Astrocyte of the cerebellum (primary cell): ENCODE measurements at places on chromosomes 12 and 14.

DNA sequence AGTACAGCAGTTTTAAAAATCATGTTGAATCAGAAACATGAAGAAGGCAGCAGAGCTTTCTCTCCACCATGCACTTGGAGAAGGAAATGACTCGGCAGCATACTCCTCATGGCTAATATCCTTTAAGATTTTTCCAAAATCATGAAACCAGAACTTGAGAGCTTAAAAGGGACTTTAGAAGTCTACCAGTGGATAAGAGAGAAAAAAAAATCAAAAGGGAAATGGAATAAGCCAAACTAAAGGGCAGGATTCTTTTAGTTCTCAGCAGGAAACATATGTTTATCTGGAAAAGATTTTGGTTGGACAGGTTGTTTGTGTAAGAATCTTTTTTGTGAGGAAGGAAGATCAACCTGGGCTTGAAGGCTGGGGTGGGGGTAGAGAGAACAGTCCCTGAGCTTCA is 111.8 kb downstream of the PRKCH start:
- no peak for DNase-seq

DNA sequence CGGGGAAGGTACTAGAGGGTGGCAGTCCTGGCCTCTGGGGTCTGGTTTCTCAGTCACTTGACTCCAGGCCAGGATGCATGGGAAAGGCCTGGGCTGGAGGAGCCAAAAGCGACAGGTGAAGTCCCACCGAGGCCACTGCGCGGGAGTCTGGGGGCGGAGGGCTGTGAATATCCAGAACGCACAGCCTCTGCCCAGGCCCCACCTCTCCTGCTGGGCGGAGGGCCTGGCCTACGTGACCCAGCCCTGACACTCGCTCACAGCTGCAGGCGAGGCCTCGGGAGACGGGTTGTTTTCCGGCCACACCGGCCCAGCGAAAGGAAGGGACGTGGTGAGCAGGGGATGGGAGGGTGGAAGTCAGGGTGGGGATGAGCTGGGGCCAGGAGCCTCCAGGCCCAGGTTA is 91.2 kb downstream of the RFLNA start:
- DNase-seq, result no peak

- no peak for DNase-seq
These were observed 46.8 kb downstream of the RNF34 start for GRCh38 chr12:121446750-121447149.

DNA sequence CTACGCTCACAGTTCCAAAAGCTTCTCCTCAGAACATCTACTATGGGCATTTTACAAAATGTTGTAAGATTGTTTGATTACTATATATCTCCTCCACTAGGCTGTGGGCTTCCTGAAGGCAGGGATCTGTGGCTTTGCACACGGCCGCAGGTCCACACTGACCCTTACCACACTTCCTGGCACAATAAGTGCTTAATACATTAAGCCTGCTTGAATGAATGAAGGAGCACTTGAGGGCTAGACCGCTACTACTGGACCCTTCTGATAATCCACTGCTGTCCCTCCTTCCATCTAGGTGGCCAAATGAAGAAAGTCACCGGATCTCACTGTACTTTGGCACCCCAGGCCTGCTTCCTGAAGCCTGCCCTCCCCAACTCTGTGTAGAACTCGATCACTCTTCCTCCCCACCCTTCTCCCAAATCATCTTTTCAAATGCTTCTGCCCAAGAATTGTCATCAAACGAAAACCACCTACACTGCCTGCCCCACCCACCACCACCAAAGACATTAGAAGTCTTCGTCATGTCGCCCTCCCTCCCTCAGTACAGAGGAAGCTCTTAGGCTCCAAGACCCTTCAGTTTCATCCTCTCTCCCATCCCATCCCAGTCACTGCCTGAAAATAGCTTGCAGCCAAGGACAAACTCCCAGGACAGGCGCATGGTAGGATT is 596 bp upstream of the ZBTB39 start:
- no peak for DNase-seq

DNA sequence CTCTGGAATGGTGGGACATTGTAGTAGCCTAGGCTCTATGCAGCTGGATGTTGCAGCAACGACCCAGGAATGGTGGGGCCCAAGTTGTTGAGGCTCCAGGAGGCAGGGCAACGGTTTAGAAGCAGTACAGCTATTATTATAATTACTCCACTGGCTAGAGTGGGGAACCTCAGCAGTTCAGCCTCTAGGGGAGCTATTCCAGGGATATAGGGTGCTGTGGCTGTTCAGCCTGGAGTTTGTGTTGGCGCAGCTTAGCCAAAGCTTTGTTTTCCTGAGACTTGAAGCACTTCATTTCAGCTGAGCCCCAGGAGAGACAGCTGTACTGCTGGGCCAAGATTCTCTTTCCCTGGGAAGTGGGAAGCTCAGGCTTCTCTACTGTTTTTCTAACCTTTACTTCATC is 1023.0 kb upstream of the ATXN7L3B start:
- DNase-seq, result no peak

GRCh38 chr14:57319636-57320192 is 50.9 kb downstream of the AP5M1 start:
- DNase-seq, result no peak

DNA sequence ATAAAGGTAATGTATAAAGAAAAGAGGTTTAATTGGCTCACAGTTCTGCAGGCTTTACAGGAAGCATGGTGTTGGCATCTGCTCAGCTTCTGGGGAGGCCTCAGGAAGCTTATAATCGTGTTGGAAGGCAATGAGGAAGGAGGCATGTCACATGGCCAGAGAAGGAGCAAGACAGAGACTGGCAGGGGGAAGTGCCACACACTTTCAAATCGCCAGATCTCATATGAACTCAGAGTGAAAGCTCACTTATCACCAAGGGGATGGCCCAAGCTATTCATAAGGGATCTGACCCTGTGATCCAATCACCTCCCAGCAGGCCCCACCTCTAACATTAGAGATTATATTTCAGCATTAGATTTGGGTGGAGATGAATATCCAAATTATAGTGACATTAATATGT is 26.3 kb downstream of the LDHB start:
- DNase-seq, result no peak

DNA sequence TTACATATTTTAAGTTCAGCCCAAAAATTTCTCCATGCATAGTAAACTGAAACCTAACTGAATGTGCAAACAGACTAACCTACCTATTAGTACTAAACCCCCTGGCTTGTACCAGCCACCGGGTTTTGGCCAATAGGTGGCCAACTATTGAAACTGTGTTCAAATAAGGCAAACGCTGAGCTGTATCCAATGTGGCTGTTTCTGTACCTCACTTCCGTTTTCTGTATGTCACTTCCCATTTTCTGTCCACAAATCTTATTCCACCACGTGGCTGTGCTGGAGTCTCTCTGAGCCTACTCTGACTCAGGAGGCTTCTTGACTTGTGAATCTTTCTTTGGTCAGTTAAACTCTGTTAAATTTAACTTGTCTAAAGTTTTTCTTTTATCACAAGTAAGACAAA is 6.0 kb upstream of the FBXO34 start:
- DNase-seq, result no peak

DNA sequence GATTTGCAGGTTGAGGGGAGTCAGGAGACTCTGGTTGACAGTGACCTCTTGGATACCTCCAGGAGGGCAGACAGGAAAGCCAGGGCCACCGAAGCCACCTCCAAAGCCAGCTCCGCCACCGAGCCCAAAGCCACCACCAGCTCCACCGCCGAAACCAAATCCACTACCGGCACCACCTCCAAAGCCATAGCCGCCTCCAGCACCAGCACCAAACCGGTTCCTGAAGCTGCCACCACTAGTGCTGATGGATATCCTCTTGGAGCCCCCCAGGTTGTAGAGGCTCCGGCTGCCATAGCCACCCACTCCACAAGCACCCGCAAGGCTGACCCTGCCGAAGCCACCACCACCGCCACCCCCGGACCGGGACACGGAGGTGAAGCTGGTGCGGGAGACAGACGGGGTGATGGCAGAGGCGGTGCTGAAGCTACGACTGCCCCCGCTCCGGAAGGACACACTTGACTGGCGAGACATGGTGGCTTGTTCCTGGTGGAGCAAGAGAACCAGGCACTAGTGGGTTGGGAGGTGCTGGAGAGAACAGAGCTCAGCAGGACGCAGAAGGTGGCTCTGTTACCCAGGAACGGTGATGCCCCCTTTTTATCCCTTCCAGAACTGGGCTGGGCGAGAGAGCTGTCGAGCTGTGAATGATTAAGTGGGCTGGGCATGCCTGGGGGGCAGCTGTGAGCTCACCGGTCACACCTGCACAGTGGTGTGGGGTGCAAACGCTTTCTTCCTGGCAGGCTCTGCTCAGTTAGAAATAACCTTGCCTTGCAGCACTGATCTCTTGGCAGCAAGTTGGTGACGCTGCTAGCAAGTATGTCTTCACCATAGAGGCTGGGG is at the start of gene KRT5:
Gene KRT5, minus strand, starts transcription at position 569 of the 837 bp plus-strand sequence. Its CDS starts 98 bp downstream, at position 471.
- no peak for DNase-seq

GRCh38 chr12:95989504-95990123 is 6.5 kb downstream of the HAL start:
- no peak for DNase-seq

DNA sequence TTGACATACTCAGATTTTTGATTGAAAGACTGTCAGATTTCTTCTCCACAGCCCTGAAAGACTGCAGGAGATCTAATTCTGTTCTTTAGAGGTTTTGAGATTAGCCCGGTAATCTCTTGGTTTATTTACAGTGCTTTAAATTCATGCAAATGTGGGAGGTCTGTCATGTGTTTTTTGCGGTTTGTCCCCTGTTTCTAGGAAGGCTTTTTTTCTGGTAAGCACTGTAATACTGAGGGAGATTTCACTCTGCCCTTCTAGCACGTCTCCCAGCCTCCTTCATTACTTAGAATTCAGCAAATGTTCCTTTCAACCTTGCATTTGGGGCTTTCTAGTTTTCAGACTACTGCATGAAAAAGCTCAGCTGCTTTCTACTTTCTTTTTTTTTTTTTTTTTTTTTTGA is 31.1 kb downstream of the GPHN start:
- no peak for DNase-seq

DNA sequence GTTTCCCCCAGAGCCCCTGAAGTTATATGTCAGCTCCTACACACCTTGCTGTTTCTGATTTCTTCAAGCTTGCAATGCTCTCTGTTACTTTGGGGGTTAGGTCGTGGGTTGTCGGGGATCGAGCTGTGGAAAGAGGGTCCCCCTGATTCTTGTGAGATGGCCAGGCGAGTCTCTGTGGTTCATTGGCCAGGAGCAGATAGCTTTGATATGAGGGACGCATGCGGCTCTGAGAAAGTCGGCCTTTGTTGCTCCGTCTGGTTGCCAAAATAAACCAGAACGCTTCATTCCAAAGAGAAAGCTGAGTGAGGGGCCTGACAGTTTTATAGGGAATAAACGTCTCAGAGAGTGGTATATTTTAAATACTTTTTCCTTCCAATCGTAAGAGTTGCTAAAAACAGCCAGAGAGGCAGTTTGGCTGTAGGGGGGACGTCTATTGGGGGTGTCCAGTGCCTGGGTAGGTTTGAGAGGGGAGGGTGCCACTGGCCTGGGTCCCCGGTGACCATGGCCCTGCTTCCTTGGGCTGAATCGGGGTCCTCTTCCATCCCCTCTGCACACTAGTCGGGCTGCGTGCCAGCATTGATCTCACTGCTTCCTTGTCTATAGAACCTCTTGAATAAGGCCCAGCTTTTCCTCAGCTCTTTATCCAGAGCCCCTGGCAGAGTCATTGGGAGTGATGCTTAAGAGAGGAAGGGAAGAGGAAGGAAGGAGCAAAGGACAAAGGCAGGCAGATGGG is 18.9 kb downstream of the CCND2 start:
- DNase-seq, result no peak

- no peak for DNase-seq
These were observed 5.4 kb upstream of the DCP1B start for GRCh38 chr12:2009623-2010022.

DNA sequence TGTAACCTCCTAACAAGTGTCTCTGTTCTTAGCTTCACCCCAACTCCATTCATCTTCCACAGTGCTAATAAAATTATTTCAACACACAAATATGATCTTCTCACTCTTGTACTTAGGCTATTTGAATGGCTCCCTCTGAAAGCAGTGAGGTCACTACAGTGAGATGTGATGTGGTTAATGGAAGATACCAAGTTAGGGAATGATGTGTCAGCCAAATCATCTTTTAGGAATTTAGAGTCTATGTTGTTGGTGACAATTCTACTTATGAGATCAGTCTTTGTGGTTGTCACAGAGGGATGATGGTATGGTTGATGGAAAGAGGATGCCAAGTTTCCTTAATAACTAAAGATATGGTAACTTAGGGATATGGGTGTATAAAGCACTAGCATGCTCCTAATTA is 57.6 kb downstream of the POLR3B start:
- peak; percentile 11 for DNase-seq

DNA sequence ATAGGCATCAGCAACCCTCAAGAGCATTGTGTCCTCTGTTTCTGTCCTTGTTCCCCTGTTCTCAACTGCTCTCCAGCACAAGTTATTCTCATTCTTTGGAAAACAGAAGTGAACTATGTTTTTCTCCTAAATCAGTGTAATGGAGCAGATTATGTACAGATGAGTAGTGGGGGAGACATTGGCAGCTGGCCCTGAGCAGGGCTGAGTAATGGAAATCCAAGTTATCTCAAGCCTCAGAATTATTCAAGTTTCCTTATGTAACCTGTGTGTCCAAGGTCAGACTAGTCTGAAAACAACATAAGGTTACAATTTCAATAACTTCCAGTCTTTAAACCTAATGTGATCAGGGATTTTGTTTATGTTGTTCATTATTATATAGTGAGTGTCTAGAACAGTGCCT is 116.1 kb upstream of the FUT8 start:
- DNase-seq, result no peak

- DNase-seq, result no peak
These were observed 73.2 kb downstream of the RIMBP2 start for GRCh38 chr12:130642856-130643255.
